AG08396 (cell line): ENCODE measurements at places on chromosomes 4 and X.

DNA sequence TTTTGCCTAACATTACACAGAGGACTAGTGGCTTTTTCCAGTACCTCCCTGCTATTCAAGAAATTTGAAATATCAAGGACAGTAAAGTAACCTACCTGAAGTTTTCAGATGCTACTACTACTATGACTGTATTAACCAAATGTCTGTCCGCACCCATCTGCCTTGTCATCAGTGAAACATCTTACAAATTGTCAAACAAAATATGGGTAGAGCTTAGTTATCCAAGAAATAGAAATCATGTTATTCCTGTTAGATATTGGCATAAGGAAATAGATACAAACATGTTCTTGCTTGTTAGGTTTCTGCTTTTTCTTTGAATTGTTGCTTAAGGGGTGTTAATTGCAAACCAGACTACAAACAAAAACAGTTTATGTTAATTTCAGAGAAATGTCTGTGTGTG is 63.9 kb downstream of the PLS3 start:
- DNase-seq, result no peak

GRCh38 chr4:183611210-183611830 is 47.7 kb downstream of the RWDD4 start:
- no peak for DNase-seq

GRCh38 chr4:145782756-145783155 is 102.8 kb downstream of the C4orf51 start:
- DNase-seq, result no peak

DNA sequence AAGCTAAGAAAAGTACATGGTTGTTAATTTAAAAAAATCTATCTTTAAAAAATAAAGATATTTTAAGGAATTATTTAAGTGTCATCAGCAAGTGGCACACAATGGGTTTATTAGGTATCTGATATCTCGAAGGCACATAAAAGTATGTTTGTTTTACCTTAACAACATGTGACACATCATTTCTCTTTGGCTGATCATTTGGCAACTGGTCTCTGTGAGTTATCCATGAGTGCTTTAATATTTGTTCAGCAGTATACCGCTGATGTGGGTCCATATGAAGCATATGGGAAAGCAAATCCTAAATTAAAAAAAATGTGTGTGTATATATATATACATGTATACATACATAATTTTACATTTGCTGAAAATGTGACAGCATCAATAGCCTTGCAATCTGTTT is 123.2 kb downstream of the RPS6KA6 start:
- DNase-seq, result no peak

GRCh38 chrX:43750248-43750676 is 94.2 kb downstream of the MAOA start:
- DNase-seq, result peak; percentile 25

DNA sequence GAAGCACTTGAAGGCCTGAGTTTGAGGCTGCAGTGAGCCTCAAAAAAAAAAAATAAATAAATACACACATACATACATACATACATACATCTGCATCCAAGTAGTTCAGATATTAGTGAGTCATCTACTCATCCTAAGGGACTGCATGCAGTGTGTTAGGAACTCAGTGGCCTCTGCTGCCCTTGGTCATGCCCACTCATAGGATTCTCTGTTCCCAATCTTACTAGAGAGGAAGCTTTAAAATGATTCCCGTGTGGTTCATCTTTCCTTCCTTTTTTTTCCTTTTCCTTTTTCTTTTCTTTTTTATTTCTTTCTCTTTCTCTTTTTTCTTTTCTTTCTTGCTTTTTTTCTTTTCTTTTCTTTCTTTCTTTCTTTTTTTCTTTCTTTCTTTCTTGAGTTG is 10.9 kb upstream of the YIPF6 start:
- DNase-seq, result no peak

GRCh38 chr4:16582526-16582925 is 315.9 kb downstream of the LDB2 start:
- DNase-seq, result no peak

DNA sequence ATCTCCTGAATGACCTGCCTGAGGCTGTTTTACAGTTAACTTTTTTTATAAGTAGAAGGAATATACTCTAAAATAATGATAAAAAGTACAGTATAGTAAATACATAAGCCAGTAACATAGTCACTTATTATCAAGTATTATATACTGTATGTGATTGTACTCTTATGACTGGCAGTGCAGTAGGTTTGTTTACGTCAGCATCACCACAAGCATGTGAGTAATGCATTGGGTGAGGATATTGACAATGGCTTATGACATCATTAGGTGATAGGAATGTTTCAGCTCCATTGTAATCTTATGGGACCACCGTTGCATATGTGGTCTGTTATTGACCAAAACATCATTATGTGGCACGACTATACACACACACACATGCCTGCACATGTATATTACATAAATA is 20.5 kb downstream of the NUDT9 start:
- no peak for DNase-seq

- peak; percentile 45 for DNase-seq
These were observed 44.3 kb downstream of the IL21 start for GRCh38 chr4:122576261-122577188.

DNA sequence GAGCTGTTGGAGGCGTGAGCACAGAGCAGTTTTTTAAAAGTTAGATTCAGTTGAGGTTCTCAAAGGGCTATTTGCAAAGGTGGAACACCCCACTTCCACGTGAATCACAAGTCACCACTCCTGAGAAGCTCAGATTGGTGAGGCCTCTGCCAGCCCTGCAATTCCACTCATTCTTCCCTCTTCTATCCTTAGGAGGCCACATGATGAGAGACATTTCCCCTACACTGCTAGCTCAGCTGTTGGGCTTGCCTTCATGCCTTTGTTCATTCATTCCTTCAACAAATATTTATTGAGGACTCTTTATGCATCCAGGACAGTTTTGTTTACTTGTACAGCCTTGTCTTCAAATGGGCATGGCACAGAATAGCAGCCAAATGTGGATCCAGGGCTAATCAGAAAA is 3.7 kb downstream of the SRPX2 start:
- no peak for DNase-seq

GRCh38 chr4:7411896-7412553 is 22.7 kb downstream of the PSAPL1 start:
- DNase-seq, result no peak

- no peak for DNase-seq
These were observed 30.8 kb downstream of the RBBP7 start for GRCh38 chrX:16839219-16839851.

GRCh38 chr4:136806844-136807243 is 725.5 kb downstream of the PCDH18 start:
- no peak for DNase-seq

DNA sequence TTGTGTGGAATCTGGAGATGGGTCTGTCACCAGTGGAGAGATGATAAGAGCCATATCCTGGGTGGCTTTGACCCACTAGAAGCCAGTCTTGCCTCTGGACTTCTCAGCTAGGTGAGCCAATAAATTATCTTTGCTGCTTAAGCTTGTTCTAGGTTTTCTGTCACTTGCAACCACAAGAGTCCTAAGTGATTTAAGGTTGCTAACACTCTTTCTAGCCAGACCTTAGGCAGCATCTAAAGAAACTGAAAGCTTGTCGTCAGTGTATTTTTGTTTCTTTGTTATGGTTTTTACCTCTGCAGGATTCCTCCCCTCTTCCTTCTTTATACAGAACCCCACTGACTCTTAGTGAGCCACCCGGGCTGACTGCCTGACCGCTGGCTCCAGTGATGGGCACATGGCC is 37.1 kb upstream of the STIM2 start:
- DNase-seq, result no peak

- DNase-seq, result no peak
These were observed 434.7 kb downstream of the PACRGL start for GRCh38 chr4:21134994-21135393.

DNA sequence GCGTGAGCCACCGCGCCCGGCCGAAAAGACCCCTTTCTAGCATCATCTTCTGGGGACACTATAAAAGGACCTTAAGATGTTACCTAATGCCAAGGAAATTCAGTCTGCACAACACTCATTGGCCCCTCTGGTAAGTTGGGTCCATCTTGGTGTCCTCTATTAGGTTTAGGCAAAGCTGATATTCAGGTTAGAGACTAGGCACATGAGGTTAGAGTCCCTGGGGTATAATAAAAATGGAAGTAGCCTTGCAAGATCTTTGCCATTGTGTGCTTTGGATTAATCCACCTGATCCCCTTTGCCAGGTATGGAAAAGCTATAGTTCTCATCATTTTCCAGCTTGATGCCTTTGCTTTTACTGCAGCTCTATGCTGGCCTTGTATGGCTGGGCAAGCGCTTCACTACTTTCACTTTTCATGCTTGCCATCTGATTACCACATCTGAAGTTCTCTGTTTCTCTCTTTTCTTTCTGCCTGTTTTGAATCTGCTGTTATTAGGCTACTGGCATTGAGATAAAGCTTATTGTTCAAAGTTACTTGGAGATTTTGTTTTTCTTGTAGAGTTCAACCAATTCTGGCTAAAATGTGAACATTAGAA is 5.4 kb upstream of the ADH4 start:
- no peak for DNase-seq

GRCh38 chr4:184250795-184251669 is 33.4 kb upstream of the ENPP6 start:
- peak; percentile 66 for DNase-seq

GRCh38 chr4:139851639-139852038 is 186.0 kb downstream of the MGST2 start:
- no peak for DNase-seq

GRCh38 chrX:138914767-138915166 is 203.2 kb upstream of the FGF13 start:
- no peak for DNase-seq

DNA sequence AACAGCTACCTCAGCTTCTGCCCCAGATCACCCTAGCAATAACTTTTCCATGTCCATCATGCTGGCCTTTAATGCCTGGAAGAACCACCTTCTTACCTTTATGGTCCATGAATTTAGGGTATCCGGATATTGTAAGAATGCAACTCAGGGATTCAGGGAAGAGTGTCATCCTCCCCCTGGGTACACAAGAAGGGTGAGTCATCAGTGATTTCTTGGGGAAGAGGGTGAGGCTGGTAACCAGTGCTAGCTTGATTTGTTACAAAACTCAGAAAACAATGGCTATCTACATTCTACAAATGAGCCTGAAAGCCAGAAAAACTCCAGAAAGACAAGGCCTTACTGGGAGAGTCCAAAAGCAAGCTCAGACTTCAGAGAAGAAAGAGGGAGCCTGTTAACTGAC is 10.4 kb upstream of the NALF2 start:
- DNase-seq, result no peak

DNA sequence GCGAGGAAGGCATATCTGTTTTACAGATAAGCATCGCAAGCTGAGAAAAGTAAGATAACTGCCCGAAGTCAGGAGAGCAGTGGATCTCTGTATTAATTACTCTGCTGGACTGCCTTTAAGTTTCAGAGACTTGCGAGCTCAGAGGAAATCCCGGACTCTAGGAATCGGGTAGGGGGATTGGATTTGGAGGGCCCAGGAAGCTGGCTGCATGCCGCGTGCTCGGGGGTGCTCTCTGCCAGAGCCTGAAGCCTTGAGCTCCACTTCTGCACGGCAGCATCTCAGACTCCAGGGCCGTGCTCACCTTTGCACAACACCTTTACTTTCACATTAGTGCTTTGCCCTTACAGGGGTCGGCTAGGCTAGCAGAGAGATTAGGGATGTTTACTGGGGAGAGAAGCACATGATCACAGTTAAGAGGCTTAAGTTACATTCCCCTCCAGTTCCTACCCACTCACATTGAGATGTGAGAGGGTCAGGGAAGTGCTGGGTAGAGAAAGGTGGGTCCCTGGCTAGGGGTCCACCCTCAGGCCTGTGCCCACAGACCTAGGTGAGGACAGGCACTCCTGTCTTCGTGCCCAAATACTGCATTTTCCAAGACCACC is 57.0 kb downstream of the TRIML1 start:
- DNase-seq, result no peak

GRCh38 chrX:102728646-102729045 is 8.1 kb downstream of the GPRASP3 start:
- DNase-seq, result no peak

DNA sequence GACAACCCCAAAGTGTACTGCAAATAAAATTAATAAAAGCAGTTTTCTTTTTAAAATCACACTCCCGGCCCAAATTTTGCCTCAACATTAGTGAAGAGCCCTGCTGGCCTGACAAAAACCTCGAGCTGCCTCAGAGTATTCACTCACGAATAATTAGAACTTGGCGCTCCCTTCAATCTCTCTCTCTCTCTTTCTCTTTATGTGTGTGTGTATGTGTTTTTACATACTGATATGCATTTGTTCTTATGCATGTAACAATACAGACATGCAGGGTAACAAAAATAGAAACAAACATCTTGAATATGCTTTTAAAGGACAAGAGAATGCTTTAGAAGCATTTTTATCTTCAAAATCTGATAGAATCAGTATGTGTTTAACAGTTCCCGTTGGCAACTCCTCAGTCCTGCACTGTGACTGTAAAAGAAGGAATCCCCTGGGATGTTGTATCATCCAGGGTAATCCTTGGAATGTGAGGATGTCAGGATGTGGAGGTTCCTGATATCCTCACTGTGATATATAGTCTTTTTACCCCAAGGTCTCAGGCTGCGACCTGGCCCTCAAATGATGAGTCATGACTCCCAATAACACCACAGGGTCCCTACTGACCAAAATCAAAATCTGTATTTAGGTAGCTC is 53.0 kb downstream of the PTCHD1 start:
- no peak for DNase-seq

DNA sequence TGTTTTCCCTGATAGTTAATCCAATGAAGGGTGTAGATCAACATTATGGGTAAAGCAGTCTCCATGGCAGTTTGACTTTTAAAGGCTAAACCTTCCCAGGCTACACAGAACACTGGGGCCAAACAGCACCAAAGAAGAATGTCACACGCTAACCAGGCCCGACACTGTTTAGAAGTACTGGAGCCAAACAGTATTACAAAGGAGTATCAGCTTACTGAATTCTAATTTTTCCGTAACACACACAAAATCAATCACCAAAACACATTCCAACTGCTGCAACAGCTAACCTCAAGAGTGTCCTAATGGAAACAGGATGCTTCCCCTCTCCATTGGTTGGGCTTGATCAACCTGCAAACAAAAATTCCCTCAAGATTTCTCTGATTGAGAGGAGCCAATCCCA is 783.5 kb downstream of the PCDH18 start:
- DNase-seq, result peak; percentile 14

GRCh38 chr4:63036159-63036866 is 1372.9 kb downstream of the TECRL start:
- DNase-seq, result no peak
